ENCODE measurements at places on chromosomes 11 and 22. TPM values are rescaled to one million over a fixed set of nuclear protein-coding genes. Genes with fewer than 3 reads are reported as not detected.

ABCG4 gene
- total RNA-seq = 0.09 TPM

HINFP gene
- 70.8 TPM for total RNA-seq

OR8B8 gene
- total RNA-seq = not detected

NEFH gene
- 0.47 TPM for total RNA-seq

CD248 gene
- total RNA-seq = not detected

- DNase-seq = no peak
These were observed 418.0 kb upstream of the SYN3 start for GRCh38 chr22:33476206-33476605.

- DNase-seq = no peak
These were observed 15.3 kb upstream of the TPCN2 start for GRCh38 chr11:69033431-69033830.

- no peak for DNase-seq
These were observed 29.3 kb downstream of the RPUSD4 start for GRCh38 chr11:126181939-126182730.

- DNase-seq = no peak
These were observed 126.9 kb downstream of the KCNQ1 start for GRCh38 chr11:2571598-2572281.

DNA sequence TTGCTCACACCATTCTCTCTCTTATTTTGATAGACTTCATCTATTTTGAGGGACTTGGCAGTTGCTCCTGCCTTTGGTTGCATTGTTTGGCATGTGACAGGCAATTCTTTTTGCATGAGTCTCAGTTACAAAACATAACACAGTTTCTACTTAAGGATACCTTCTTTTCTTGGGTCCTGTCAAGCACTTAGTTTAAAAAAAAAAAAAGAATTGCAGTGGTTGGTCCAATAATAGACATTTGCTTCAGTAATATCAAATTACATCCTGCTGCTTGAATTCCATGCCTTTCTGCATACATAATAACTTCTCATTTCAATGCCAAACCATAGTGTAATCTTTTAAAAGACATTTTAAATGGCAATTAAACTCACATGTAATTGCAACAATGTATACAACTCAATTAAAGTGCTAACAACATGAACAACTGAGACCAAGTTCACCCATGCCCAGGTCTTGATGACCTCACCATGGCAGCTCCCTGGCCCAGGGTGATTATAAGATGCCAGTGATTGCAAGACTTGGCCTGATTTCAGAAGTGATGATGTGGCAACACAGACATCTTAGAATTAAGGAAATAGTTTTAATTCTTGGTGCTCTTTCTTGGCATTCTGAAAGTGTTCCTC lies 32.2 kb upstream of the PLET1 start:
- DNase-seq = no peak
